Smooth muscle cell of the brain vasculature (primary cell): ENCODE measurements at places on chromosomes 2 and 18.

GRCh38 chr18:3460823-3461398, 10.9 kb downstream of the TGIF1 start:
- DNase-seq: no peak

- DNase-seq: no peak
These were observed 124.2 kb downstream of the MRO start for GRCh38 chr18:50695431-50696176.

- DNase-seq: no peak
These were observed 36.9 kb downstream of the SNED1 start for GRCh38 chr2:241035142-241035817.

- DNase-seq: no peak
These were observed 7.5 kb upstream of the RMDN2 start for GRCh38 chr2:37917281-37918228.

GRCh38 chr2:17728210-17728609, 25.4 kb downstream of the SMC6 start:
- DNase-seq: no peak

- no peak for DNase-seq
These were observed 17.4 kb downstream of the SRD5A2 start for GRCh38 chr2:31563273-31563839.

GRCh38 chr2:230601510-230601909, 111.1 kb upstream of the CAB39 start:
- DNase-seq: no peak

- DNase-seq: no peak
These were observed 676.1 kb upstream of the CELF4 start for GRCh38 chr18:38241736-38242135.

DNA sequence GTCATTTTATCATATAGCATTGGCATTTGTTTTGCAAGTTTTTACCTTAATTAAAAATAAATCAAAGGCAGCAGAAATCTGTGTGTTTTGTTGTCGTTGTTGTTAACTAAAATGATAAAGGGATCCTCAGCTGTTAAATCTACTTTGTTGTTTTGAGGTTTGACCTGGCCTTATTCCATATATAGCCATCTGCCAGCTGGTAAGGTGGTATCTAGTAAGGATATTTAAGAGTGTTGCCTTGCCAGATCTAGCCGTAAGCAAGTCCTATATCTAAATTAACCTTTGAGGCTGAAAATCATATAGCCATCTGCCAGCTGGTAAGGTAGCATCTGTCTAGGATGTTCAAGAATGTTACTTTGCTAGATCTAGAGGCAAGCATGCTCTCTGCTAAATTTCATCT, 56.6 kb downstream of the BMPR2 start:
- DNase-seq: no peak

DNA sequence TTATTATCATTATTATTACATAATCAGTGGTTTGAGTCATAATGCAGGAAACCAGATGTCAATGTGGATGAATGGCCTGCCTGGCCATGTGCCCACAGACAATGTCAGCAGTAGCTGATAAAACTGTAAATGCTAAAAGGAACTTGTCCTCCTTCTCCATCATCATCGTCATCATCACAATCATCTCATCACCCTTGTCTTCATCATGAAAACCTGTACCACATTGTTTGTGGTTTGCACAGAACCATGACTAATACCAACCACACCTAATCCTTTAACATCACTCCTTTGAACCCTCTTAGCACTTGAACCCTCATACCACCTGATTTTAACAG, 96.0 kb downstream of the HNMT start:
- DNase-seq: no peak

DNA sequence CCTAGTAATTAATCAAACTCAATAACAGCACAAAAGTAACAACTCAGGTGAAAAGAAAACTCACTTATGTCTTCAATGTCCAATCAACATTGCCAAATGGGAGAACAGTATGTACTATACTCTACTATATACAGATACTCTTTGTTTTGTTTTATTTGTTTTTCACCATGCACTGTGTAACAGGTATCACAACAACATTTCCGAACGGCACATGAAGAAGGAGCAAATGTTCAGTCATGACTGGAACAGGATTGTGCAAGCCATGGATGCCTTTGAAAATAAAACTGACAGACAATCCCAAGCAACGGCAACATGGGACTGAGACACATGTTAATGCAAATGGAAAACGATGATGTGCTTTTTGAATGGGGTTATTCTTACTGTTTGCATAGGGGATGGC, 334.9 kb upstream of the THUMPD2 start:
- no peak for DNase-seq

GRCh38 chr2:26401739-26402541, at the start of gene DRC1:
TSS of gene DRC1 (plus strand) at chr2:26401920. CDS start at chr2:26401990, 70 bp downstream.
- peak; percentile 15 for DNase-seq
